ENCODE measurements at places on chromosomes 4 and X.

DNA sequence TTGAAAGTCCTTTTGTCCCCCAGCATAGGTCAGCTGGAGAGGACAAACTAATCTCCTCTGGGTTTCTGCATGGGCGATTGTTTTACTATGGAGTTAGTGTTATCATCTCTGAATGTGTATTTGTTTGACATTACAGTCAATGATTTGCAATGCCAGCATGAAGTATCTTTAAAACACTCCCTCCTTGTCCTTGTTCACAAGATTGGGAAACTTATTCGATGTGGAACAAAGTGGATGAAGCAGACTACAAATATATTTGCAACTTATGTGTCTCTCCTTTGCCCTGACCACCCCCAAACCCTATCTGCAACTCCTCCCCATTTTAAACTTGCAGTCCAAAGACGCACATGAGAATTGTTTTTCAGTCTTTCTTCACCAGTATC, 1.5 kb upstream of the PITX2 start:
- DNase-seq = no peak

DNA sequence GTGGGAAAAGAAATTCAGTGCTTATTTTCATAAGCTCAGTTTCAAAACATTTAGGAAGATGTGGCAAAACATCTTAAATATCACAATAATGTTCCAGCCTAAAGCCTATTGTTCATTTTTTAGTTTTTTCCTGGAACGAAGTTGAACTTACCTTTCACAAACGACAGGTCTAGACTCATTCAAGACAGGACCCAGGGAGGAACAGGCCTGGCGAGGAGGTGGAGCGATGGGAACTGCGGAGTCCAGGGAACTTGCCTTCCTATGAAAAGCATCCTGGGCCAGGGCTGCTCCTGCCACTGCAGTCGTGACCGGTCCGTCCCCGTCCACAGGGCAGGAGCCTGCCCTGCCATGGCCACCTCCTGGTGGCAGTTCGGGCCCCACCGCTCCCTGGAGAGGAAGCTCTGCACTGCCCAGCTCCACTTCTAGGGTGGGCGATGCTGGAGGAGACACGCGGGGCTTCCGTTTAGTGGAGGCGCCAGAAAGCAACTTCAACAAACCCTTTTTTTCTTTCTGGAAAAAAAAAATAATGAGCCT, 96.7 kb upstream of the CBR4 start:
- DNase-seq = no peak

DNA sequence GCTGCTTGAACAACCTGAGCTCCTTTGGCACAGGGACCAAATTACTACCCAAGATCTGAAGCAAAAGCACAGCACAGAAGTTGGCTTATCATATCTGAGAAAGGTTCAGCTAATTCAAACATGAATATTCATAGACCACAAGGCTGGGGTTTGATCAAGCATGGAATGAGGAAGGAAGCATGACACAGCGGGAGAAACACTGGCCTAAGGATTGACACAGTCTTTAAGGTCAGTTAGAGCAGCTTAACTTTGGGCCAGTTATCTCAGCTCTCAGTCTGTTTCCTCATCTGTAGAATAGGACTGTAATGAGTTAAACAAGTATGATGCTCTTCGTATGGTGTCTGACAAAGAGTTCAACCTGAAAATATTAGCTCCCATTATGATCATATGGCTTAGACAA, 88.5 kb upstream of the CBR4 start:
- no peak for DNase-seq

GRCh38 chr4:38671592-38671940, 7.6 kb downstream of the KLF3 start:
- DNase-seq = no peak

DNA sequence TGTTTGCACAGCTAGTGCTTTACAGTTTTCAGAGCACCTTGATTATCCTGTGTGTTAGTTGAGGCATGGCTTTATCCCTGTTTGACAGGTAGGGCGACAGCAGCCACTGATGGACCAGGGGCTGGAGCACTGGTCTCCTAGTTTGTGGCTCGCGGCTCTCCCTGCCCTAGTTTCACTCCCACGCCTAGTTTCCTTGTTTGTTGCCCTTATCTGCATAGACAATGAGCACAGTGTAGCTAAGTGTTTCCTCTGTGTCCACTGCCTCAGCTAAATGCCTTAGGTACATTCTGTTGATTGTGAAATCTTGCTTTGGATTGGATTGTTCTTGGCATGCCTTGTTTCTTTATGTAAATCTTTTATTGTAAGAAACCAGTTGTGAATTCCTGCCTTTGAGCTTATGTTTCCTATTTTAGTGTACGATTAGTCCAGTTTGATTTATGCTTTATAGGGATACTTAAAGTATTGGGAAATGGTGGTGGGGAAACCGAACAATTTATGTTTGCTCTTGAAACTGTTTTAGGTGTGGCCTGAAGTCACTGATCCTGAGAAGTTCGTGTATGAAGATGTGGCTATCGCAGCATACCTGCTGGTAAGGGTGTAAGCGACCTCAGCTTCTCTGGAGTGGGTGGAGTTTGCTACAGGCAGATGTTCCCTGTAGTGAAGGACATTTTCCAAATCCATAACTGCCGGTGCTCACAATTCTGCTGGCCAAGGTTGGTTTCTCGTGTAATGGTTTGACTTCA, 11.0 kb downstream of the TRMT44 start:
- no peak for DNase-seq

DNA sequence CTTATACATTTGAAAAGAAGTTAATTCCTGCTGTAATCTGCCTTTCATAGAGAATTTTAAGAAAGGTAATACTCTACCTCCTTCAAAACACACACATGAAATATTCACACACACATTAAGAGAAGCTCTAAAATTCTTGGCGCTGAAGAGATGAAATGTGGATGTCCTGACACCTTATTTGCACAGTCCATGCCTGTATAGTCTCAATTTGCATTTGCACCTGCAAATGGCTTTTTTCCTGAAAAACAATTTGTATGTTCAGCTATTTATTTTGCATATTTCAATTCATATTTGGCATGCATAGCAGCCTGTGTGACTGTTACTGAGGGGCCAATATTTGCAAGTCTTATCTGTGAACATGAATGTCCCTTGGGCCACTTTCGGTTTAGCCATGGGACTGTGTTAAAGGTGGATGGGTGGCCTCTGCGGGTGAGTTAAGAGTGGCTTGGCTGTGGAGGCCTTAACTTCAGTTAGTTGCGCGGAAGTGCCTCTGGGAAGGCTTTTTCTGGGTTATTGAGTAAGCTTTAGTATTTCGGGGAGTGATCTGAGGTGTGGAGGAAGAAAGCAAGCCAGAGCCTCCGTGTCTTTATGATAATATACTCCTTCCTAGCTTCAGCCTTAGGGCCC, 443.3 kb upstream of the FAT1 start:
- DNase-seq = no peak

- DNase-seq = no peak
These were observed 59.4 kb upstream of the GRPR start for GRCh38 chrX:16063921-16064320.

GRCh38 chr4:92825256-92825655, 521.5 kb downstream of the GRID2 start:
- no peak for DNase-seq

DNA sequence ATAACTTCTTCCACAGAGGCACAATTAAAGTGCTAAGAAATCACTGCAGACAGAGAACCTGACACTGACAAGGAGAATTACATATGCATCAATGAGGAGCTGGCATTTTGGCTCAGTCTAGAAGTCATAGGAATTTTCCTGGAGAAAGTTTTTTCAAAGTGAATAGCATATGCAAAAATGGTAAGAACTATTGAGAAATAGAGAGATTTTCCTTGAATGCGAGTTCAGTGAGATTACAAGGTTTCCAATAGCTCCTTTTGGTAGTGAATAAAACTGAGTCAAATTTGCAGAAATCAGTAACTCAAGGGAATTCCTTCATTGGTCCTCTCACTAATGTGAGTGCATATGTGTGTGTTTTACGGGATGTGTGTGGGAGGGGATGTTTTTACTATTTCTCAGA, 557.5 kb downstream of the PPARGC1A start:
- no peak for DNase-seq

DNA sequence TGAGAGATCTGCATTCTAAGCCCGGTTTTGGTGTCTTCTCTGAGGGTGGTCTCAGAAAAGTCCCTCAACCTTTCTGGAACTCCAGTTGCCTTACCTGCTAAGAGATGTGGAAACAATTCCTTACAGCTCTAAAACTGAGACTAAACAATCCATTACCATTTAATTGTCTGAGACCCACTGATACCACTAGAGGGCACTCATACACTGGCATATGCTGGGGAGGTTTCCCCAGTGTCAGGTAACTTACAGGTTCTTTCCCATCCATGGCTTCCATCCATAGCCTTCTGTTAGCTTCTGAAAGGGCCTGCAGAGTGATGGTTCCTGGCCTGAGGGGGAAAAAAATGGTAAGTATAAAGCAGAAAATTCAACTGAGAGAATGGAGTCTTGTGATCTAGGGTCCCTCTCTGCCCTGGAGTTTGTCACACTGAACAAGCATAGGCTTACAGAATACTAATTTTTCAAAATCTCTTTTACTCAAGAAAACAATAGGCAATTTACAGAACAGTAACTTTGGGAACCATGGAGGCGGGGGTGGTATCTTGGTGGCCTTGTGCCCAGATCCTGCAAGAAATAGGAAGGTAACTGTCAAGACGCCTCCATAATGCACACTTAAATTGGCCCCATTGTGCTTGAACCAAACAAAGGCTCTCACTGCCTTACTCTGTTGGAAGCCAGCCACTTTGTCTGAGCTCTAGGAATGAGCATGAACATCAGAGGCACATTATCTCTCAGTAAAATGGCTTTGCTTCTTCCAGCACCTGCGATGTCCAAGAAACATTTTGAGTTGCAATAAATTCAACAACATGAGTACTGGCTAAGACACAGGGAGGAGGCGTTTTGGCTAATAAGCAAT, 236.1 kb downstream of the OPHN1 start:
- DNase-seq = no peak

- no peak for DNase-seq
These were observed 7.7 kb downstream of the TLR7 start for GRCh38 chrX:12874581-12874980.

GRCh38 chr4:24073948-24074347, 184.1 kb upstream of the PPARGC1A start:
- DNase-seq = no peak

DNA sequence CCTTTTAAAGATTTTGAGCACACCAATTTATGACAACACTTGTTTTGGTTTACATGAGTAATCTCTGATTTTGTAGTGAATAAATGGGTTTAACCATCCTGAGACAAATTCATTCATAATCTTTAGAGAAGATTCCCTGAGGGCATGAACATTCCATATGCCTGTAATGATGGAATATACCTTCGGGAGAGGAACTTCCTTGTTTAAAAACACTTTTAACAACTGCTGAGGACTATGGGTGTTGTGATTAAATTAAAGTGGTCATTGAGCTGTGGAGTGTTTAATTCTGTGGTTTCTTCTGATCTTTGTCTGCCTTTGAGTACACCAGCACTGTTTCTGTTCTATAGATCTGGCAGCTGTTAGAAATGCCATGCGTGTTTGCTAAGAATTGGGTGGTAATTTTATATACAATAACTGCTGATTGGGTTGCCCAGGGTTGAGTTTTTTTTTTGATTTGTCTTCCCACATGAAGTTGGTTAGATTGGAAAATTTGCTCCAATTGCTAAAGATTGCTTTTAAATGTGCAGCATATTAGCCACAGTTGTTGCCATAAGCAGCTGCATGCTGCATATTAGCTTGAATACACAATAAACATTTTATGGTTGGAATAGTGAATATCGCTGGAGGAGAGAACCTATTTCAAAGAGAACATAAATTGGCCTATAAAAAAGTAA, 86.8 kb downstream of the DCLK2 start:
- DNase-seq = no peak

DNA sequence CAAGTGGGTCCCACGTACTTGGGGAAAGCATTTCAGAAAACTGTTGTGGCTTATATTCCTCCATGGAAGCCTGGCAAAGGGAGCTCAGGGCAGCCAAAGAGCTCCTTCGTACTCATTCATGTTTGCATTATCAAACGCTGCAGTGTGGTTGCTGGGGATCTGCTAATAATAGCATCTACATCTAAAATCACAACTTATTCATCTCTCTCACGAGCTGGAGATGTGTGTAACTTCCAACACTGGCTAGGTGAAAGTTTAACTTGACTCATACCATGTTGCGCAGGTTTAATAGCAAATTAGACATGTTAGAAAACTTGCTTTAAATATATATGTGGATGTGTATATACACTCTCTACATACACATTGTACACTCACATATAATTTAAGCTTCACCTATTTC, 415.1 kb downstream of the AFF2 start:
- no peak for DNase-seq

DNA sequence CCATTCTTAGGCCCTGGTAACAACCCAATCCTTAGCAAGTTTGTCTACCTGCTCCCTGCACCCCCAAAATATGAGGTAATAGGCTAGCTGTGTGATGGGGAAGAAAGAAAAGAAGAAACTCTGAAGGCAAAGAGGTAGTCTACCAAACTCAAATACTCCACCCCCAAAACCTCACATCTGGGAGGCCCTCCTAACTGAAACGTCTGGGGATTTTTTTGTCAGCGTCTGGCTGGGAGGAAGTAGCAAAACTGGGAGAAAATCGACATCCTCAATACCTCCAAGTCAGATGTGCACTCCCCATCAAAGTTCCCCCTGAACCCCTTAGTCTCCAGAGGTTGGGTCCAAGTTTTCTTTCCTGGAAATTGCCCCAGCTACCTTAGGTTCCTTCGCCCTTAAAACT, 1.0 kb downstream of the LAMP2 start:
- no peak for DNase-seq

DNA sequence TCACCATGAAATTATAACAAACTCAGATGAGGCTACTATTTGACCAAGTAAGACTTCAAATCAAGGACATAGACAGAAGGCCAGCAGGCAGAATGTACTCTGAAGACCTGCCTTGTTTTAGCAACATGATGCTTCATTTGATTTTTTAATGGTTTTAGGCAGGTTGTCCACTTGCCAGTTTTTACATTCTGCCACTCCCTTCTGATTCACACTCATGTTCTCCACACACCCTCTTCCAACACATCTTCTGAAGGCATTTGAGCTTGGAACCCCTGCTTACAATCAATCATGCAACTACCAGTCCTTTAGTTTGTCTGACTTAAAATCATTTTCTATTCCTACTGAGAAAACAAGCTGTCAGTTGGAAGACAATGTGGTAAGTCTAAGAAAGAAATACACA, 114.9 kb upstream of the SMIM31 start:
- DNase-seq = no peak

DNA sequence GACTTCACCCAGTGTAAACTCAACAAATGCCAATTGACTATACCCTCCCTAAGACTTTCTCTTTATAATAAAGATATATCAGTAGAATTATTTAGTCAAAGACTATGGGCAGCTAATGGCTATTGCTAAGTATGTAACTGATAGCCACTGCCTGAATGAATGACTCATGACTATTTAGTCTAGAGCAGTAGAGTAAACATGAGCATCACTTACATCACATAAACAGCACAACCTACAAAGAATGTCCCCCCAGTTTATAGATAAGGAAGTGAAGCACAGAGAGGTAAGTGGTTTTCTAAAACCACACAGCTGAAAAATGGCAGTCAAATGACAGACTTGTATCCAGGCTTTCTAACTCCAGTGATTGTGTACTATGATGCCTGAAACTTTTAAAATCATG, 507.0 kb downstream of the PPARGC1A start:
- no peak for DNase-seq

GRCh38 chr4:180394312-180394711, 1848.9 kb upstream of the TENM3 start:
- no peak for DNase-seq

GRCh38 chrX:81564851-81565250, 362.9 kb downstream of the SH3BGRL start:
- DNase-seq = no peak

GRCh38 chrX:151816934-151817333, 82.4 kb downstream of the CNGA2 start:
- DNase-seq = no peak

Measured in osteocyte (in vitro differentiated cells).